Astrocyte (in vitro differentiated cells and primary cell): ENCODE measurements at places on chromosomes 16 and 17.

GRCh38 chr16:51508490-51509212, 357.6 kb upstream of the SALL1 start:
- DNase-seq = no peak

DNA sequence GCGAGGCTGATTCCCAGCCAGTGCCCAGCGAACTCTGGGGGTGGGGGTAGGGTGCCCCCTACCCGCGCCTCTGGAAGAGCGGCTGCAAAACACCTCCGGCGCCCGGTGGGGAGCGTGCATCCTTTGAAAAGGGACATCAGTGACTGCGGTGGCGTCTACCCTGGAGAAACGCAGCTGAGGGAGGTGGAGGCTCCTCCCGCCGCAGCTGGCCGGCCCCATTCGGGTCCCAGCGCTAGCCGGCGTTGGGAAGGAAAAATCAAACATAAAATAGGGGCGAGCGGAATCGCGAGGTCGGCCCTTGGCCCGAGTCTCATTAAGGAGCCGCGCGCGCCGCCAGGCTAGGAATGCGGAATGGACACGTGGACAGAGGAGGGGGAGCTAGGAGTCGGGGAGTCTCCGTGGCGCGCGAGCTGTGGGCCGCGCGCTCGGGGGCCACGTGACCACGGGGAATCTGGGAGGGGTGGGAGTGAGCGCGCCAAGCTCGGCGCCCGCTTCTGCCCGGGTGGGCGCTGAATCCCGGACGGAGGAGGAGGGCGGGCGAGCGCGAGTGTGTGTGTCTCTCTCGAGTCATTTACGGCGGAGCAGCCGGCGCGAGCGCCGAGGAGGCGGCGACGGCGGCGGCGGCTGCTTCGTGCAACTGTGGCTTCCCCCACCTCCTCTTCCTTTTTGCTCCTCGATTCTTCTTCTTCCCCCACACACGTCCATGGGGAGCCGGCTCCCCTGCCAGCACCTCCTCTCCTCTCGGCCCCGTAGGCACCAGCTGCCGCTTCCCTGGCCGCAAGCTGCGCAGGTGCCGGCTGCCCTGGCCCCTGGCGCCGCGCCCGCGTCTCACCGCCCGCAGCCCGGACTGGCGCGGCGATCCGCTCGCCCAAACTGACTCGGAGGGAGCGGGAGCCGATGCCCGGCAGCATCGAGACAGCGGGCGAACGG, at the start of gene TMEM132E:
TMEM132E (plus strand) TSS at position 566 of the 930 bp plus-strand sequence. CDS start 1,495 bp downstream, outside the sequence.
- DNase-seq = peak; percentile 6

- no peak for DNase-seq
Observed at GRCh38 chr16:73873643-73874042, 423.0 kb upstream of the PSMD7 start.

DNA sequence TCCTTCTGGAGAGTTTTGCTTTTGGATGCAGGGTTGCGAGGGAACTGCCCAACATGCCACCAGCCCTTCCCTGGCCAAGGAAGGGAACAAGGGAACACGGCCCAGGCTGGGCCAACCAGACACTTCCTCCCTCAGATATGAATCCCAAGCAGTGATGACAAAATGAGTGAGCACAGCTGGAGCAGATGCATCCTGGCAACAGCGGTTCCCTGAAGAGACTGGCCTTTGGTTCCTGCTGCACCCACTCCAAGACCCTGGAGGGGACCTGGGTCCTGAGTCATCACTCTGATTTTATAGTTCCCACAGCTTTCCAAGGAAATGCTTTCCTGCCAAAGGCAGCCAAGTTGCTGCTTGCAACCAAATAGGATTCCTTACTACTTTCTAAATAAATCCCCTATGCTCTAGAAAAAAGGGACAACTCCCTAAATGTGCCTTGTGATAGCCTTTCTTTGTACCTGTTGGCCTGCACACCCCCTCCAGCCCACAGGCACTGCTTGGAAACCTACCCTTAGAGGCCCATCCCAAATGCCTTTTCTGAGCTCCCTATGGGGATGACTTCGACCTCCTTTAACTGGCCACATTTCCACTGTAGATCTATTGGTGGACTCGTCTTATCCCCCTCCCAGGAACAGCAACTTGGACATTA, 5.3 kb downstream of the ST3GAL2 start:
- peak; percentile 68 for DNase-seq

- DNase-seq = no peak
Observed at GRCh38 chr16:13390986-13391305, 489.5 kb downstream of the SHISA9 start.

GRCh38 chr17:32928586-32929535, 908 bp downstream of the TMEM98 start:
- no peak for DNase-seq

GRCh38 chr16:63289834-63290460, 1253.7 kb upstream of the CDH8 start:
- DNase-seq = no peak

GRCh38 chr17:68161644-68162428, 86.0 kb upstream of the AMZ2 start:
- no peak for DNase-seq

DNA sequence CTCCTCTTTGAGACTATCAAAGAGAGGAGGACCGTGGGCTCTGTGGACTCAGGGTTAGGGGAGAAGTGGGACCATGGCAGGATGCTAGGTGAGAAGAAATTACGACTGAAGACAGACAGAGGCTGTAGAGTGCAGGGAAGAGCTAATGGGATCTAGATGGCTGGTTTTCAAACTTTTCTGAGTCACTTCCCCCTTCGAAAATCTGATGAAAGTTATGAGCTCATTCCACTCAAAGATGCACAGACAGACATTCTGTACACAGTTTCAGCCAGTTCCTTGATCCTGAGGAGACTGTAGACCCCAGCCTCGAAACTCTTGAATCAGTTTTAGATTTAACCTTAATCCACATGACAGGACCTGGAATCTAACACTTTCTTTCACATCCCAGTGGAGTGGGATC, 40.7 kb downstream of the RGS9 start:
- peak; percentile 59 for DNase-seq

GRCh38 chr17:42135664-42136653, 13.4 kb downstream of the HSPB9 start:
- DNase-seq = peak; percentile 63

GRCh38 chr16:3095869-3096268, 3.2 kb downstream of the ZSCAN10 start:
- DNase-seq = no peak

- peak; percentile 65 for DNase-seq
Observed at GRCh38 chr17:67246653-67247415, 1.8 kb upstream of the HELZ start.

DNA sequence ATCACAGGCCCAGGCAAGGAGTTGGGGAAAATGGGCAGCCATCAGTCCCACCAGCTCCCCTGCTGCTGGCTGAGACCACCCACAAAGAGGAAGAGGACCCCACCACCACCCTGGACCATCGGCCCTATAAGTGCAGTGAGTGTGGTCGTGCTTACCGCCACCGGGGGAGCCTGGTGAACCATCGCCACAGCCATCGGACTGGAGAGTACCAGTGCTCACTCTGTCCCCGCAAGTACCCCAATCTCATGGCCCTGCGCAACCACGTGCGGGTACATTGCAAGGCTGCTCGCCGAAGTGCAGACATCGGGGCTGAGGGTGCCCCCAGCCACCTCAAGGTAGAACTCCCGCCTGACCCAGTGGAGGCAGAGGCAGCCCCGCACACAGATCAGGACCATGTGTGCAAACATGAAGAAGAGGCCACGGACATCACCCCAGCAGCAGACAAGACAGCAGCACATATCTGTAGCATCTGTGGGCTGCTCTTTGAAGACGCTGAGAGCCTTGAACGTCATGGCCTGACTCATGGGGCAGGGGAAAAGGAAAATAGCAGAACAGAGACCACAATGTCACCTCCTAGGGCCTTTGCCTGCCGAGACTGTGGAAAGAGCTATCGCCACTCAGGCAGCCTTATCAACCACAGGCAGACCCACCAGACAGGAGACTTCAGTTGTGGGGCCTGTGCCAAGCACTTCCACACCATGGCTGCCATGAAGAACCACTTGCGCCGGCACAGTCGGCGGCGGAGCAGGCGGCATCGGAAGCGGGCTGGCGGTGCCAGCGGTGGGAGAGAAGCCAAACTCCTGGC, 3.6 kb downstream of the ZNF646 start:
- DNase-seq = no peak

GRCh38 chr16:5468488-5468887, 370.9 kb upstream of the EEF2KMT start:
- DNase-seq = no peak

- DNase-seq = no peak
Observed at GRCh38 chr16:1054660-1055556, 17.6 kb upstream of the SSTR5 start.

DNA sequence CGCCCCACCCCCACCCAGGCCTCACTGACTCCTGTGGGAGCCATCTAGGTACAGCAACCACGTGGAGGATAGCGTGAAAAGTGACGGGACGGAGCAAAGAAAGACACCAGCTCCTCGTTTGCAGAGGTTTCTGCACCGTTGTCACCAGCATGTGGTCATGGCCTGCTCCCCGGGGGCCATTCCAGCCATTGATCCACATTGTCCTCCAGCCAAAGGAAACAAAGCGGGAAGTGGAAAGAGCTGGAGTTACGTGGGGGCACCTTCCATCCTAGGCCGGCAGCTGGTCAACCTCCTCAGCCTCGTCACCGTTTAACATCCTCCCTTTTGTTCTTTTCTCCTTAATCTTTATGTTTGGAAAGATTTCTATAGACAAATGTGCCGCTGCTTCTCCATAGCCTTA, 153.7 kb downstream of the RPTOR start:
- no peak for DNase-seq
